ACHN (cell line): ENCODE measurements at places on chromosomes 12 and 14.

DNA sequence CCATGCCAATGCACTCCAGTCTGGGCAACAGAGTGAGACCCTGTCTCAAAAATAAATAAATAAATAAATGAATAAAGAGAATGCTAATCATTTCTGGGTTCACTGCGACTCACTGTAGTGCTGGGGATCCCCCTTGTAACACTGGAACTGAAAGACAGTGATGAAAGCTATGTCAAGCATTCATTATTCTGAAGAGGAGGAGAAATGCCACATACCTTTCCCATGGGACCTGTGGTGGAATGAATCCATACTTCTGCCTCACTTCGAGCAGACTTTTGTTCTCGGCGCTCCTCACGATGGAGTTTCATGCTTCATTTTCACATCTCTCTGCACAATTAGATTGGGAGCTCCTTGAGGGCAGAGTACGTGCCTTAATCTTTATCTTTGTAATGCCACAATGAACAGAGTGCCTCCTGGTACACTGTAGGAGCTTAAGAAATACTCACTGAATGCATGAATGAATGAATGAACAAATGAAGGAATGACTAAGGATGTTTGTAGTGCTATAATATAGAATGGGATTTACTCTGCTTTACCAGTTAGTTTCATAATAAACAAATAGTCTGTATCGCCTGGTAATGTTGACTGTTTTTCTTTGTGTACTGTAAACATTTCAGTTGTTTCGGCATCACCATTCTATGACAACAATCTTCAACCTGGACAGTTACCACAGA lies 45.8 kb downstream of the DRAM1 start:
- no peak for DNase-seq

GRCh38 chr12:34188974-34189373 lies 166.7 kb downstream of the ALG10 start:
- no peak for DNase-seq

DNA sequence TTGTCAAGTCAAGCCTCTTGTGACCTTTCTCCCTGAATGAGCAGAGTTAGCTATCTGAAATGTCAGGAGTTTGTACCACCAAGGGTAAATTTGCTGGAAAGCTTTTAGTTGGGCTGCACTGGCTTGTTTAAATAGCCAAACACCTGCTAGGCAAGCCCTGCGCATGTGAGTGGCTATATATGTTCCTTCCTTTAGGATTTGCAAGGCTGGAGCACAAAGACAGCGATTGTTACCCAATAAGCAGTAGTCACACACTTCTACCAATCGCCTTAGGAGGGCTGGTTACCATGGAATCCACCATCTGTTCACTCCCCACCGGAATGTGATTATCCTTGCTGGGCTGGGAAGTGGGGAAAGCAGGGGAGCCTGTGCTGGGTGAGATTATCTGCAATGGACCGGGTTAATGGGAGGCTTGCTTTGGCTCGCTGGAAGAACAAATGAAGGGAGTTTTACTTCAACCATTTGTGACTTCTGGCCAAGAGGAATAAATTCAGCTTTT lies 102.5 kb downstream of the FGD4 start:
- peak; percentile 91 for DNase-seq

GRCh38 chr12:52442600-52443061 lies 8.5 kb upstream of the KRT75 start:
- DNase-seq, result peak; percentile 86

DNA sequence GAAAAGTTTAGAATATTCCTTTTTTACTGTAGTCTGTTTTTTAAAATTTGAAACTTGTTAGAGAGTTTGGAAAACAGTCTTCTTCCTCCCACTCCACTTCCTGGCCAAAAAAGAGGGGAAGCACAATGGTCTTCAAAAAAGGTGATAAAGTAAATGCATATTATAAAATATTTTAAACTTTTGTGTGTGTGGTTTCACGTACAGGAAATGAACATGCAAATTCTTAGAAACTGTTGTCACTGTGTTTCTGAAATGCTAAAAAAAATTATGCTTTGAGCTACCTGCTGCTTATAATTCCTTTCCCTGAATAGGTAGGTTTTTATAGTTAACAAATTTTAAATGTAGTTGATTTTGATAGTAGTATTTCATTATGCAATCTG lies 2.9 kb downstream of the FGFR1OP2 start:
- DNase-seq, result no peak

GRCh38 chr14:104427131-104427851 lies 152.3 kb upstream of the C14orf180 start:
- DNase-seq, result no peak

DNA sequence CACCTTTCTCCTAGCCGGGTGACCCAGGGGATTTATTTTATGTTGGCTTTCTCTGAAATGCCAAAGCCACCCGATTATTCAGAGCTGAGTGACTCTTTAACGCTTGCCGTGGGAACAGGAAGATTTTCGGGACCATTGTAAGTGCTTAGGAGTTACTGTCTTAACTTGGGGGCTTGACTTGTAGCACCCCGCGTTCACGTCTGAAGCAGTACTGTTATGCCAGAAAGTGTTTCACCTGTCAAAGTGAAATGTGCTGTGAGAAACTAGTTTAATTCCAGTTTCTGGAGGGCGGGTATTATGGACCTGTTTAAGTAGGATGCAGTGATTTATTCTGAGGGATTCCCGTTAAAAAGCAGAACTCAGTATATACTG lies 218 bp downstream of the LYSET start:
- no peak for DNase-seq

GRCh38 chr14:54766276-54767138 lies 136.1 kb downstream of the GCH1 start:
- DNase-seq, result no peak

DNA sequence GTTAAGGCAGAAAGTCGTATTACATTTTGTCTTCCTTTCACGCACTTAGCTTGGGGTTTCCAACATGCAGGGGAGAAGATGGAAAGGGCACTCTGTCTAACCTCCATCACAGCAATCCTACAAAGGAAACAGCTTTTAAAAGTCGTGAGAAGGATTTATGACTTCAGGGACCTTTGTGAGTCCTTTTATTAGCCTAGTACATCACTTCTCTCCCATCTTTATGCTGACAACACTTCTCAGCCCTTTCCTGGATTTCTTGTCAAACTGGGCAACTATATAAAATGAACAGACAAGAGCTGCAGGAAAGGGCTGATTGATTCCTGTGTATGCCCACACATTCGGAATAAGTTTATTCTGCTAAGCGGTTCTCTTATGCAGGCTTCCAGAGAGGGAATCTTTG lies 159.0 kb downstream of the DERA start:
- DNase-seq, result no peak

GRCh38 chr14:53956427-53957201 lies at the start of gene BMP4:
Gene BMP4 (minus strand): TSS chr14:53956825. CDS start chr14:53952222, 4,603 bp downstream.
- DNase-seq, result no peak

DNA sequence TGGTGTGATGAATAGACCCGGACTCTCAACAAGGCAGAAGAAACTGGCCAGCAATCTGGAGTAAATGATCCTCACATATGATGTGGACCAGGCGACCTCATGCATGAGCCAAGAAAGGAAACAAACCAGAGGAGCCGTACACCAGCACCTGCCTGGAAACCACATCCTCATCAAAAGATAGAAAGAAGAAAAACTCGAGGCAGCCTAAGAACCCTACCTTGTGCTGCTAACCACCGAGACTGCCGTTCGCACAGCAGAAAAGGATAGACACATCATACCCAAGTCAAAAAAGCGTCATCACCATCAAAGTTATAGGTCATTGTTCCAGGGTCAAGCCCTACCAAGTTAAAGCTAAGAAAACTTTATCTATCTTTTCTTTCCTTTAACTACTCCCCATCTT lies 66.7 kb downstream of the RESF1 start:
- DNase-seq, result no peak

DNA sequence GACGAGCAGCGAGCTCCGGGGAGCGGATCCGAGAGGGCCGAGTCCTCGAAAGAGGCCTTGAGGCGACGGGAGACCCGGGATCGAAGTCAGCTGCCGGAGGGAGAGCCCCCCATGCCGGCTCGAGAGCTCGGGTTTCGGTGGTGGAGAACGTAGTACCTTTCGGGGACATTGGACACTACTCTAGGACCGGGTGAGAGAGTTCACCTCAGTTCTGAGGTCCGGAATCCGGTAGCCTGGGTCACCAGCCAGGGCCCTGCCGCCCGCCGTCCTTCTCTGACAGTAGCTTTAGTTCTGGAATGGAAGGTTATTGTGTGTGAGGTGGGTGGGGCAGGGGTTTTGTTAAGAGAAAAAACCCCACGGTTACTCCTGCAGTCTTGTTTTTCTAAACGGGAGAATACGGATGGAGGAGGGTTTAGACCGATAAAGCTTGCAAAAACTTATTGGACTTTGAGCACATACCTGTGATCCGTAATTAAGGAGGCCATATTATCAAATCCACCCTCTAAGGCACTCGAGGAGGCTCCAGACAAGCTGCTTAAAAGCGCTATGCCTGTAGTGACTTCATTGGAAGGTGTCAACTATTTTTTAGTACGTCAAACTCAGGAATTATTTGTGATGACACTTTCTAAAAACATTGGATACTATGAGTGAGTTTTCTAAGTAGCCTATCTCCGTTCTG lies 765 bp downstream of the SCYL2 start:
- peak; percentile 51 for DNase-seq
